Thoracic aorta (tissue), 2 donors: ENCODE measurements at places on chromosomes 6 and 20.

GRCh38 chr6:36851149-36851614 lies 11.9 kb upstream of the CPNE5 start:
- DNase-seq, result no peak

DNA sequence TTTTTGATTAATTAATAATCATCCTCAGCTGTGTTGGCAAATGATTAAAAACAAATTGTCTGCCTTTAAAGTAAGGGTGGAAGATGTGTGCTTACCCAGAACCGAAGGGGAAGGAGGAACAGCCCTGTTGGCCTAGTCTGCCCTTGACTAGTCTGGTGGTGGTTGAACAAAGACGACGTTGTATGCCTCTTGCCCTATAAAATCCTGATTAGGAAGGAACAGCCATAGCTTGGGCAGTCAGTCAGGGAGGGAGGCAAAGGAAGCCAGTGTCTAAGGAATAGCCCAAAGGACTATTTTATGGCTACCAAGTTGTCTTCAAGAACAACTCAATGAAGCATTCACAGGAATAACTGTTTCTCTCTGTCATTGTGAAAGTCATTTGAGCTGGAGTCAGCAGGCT lies 70.7 kb downstream of the PRDM1 start:
- no peak for DNase-seq

GRCh38 chr20:48645666-48646065 lies 182.1 kb downstream of the PREX1 start:
- DNase-seq, result no peak

DNA sequence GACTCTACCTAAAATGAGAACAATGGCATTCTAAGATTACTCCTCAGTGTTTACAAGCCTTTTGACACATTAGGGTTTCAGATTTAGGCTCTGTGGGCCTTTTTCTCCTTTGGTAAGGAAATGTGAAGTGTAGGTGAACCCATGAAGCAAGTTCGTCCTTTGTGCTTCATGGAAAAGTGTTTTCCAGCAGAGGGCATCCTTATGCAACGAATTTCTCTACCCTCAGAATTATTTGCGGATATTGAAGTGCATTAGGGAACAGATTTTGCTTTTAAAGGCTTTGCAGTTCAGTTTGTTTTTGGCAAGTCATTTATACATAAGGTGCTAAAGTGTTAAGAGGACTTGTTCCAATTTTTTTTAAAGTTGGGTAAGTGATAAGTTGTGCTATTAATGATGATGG lies 55.7 kb upstream of the FERMT1 start:
- DNase-seq, result no peak

- no peak for DNase-seq
Observed at GRCh38 chr6:127191716-127192115, 73.2 kb downstream of the RSPO3 start.

DNA sequence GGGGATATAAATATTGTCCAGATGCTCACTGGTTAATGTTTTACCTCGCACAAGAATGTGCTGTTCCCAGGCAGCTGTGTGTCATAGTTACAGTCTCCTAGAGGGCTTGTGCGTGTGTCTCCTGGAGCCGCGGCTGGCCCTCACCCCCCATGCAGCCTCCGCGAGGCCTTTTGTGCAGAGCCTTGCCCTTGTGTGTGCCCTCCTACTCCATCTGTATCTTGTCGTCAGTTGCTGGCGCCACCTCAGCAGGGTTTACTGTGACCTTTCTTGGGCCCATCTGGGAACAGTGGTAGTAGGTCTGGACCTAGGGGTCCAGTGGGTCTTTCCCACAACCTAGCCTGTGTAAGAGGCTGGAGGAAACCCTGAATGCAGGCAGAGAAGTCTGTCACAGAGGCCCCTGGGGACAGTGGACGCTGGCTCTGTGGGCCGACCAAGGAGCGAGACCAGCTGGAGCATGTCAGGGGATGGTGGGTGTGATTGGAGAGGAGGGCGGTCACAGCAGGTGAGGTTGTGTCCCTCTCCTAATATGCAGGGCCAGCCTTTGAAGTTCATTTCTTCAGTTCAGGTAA lies 35.2 kb downstream of the PPP1R14C start:
- no peak for DNase-seq

GRCh38 chr20:51042064-51042463 lies 19.2 kb upstream of the KCNG1 start:
- DNase-seq, result no peak

DNA sequence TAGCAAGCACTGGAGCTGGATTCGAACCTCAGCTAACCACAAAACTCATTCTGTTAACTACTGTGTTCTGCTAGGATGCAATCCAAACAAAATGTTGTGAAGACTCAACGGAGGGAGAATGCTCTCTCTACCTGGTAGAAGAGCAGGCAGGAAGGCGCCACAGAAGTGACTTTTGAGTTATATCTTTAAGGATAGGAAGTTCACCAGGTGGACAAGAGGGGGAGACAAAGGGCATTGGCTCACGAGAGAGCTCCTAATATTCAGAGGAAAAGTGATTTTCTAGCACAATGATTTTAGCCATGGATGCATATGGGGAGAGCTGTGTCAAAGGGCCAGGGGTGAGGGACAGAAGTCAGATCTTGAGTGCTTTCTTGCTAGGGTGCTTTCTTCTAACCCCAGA lies 108.4 kb upstream of the MAFB start:
- no peak for DNase-seq

DNA sequence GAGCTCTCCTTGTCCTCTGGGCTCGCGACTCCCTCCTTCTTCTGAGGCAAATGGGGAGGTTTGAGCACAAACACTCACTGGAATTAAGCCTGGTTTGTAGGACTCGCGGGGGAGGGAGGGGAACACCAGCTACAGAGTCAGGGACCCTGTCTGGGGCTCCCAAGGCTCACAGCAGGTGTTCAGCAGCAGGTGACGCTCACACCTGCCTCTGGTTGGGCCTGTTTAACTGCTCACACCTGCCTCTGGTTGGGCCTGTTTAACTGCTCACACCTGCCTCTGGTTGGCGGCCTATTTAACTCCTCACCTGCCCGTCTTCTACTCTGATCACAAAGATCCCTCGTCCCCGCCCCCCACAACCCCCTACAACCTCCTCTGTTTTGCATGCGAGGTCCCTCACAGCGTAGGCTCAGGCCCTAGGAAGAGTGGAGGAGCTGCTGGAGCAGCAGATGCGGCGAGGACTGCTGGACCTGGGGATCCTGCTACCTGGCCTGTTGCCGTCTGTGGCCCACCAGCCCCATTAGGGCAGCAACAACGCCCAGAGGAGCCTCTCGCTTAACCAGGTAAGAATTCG lies 181.9 kb downstream of the ERMARD start:
- no peak for DNase-seq

GRCh38 chr6:96153775-96154174 lies 138.0 kb downstream of the FUT9 start:
- no peak for DNase-seq

GRCh38 chr6:136823128-136823660 lies 802 bp downstream of the PEX7 start:
- DNase-seq, result no peak

DNA sequence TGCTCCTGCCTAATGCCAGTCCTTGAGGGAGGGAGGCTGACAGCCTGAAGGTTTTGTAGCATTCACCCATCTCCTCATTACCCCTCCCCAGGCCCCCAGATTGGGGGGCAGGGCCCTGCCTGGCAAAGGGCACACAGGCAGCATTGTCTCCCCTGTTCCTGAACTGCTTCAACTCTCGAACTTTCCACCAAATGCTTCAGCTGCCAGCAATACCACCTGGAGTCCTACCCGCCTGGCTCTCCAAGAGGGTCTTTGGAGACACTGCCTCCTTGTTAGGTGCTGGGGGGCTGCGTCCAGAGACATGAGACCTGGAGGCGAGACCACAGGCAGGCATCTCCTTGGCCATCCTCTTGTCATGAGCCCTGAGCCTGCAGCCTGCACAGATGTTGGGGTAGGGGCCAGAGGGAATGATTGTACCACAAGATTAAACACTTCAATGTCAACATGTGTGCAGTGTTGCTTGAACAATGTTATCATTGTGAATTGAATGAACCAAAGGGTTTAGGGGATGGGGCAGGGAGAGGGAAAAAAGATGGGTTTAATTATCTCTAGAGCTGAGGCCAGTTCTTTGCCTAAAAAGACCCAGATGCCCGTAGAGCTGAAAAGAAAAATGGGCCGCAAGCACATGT lies 25.0 kb downstream of the BMP7 start:
- no peak for DNase-seq

DNA sequence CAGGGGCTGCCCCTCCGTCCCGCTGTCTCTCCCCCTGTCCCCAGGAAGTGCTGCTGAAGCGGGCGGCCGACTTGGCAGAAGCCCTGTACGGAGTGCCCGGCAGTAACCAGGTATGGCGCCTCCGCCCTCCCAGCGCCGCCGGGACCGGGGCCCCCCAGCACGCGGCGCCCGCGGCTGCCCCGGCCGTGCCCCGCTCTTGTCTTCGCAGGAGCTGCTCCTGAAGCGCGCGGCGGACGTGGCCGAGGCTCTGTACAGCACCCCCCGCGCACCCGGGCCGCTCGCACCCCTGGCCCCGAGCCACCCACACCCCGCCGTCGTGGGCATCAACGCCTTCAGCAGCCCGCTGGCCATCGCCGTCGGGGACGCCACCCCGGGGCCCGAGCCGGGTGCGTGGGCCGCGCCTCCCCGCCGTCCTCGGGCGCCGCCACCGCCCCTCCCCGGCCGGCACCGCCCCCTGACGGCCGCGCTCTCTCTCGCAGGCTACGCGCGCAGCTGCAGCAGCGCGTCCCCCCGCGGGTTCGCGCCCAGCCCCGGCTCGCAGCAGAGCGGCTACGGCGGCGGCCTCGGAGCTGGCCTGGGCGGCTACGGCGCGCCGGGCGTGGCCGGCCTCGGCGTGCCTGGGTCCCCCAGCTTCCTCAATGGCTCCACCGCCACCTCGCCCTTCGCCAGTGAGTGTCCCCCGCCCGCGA lies 48.4 kb downstream of the CPXM1 start:
- no peak for DNase-seq
